NCI-H2081 treated with DMSO at 0.1 percent for 48 hours (cell line): ENCODE measurements at places on chromosomes 3 and 15.

DNA sequence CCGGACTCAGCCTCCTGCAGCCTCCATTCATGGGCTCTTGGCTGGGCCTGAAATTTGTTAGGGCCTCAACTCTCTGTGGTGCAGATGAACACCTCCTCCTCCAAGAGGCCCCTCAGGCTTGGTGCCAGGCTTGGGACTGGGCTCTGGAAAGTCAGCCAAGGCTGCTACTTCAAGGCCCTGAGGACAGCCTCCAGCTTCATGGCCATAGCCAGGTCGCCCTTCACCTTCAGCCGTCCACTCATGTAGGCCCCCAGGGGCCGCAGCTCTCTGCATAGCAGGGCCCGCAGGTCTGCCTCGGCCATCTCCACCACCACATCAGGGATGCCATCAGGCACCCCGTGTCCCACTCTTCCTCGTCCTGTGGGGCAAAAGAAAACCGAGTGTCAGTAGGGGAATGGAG is 8.3 kb downstream of the STOML1 start:
- DNase-seq: no peak

- DNase-seq: no peak
Measured at GRCh38 chr15:96756146-96756545, 425.6 kb downstream of the NR2F2 start.

- DNase-seq: no peak
Measured at GRCh38 chr3:27606537-27606936, 115.6 kb downstream of the EOMES start.

DNA sequence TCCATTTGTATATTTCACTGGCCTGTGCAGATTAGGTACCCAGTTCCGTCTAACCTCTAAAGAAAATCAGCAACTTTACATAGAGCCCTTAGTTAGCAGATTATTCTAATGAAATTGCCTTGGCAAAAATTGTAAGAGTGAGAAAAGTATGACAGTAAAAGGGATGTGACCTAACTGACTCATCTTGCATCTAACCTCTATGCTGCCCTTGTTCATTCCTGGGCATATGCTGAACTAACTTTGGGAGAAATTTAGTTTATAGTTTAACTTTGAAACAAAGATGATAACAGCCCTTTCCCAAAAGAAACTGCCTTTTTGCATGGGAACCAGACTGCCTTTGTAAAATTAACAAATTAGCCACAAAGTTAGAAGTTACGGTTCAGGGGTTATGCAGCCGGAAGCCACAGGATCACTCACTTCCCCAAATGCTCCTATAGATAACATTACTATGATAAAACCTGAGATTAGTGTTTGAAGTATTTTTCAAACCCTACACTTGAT is 839.8 kb upstream of the ALCAM start:
- DNase-seq: no peak

- no peak for DNase-seq
Measured at GRCh38 chr3:144663456-144664436, 692.1 kb downstream of the DIPK2A start.

DNA sequence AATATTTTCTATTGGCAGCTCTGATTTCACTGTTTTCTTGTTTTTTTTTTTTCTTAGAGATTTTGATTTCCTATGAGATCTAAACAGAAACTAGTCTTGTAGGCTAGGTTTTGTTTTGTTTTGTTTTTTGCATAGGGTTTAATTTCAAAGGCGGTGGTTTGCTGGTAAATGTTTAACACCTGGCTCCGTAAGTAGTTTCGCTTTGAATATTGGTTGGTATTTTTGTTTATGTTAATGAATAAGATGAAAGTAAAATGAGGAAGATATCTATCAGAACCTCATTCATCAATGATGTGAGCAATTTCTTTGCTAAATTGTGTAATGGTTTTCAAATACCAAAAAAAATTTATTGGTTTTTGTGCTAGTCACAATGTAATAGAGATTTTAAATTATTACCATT is 39.7 kb upstream of the TM4SF1 start:
- DNase-seq: no peak

DNA sequence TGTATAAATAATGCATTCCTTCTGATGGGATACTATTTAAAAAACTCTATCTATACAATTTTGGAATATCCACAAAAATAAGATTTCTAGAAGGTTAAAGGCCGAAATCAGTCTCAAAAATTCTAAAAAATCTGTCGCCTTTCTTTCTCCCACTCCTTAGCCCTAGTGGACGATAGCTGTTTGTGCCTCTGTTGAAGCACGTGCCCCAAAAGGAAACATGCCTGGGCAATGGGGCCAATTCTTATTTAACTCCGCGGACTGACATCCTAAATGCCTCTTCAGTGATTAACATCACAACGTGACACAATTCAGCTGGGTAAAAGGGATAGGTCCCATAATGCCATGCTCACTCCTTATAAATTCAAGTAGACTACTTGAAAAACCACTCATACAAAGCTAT is 65.1 kb downstream of the GAP43 start:
- no peak for DNase-seq
